Cortex of kidney (tissue), 1 donor: ENCODE measurements at places on chromosomes 4 and X.

GRCh38 chr4:158527516-158527915, 5.8 kb downstream of the RXFP1 start:
- no peak for DNase-seq

DNA sequence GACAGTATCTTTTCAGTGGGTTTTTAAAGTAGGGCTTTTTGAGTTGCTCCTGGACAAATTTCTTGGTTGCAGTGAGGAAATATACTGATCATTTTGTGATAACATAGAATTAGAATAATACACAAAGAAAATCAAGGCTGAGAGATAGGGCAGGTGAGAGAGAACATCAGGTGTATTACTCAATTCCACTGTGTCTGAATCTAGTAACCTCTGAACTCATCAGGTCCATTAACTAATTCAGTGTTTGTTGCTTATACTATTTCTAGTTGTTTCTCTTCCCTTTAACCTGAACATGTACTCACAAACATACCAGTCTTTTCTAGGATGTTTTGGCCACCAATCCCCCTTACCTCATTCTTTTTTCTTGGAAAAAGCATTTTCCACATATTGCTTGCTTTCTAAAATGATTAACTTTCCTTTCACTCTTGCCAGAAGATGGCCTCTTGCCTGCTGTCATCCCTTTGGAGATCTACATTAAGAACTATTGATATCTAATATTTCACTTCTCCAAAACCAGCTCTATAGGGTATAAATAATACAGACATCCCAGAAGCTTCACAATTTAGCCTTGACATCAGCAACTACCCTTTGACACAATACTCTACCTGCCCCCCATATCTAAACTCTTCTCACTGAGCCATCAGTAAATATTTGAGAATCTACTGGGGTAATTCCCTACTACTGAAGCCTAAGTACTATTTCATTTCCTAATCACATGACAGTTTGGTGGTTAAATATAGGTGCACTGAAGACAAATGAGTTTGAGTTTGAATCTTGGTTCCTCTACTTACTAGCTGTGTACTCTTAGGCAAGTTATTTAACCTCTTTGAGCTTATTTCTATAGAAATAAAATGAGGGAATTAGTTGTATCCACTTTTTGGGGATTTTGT, 470.8 kb upstream of the IGFBP7 start:
- DNase-seq, result no peak

DNA sequence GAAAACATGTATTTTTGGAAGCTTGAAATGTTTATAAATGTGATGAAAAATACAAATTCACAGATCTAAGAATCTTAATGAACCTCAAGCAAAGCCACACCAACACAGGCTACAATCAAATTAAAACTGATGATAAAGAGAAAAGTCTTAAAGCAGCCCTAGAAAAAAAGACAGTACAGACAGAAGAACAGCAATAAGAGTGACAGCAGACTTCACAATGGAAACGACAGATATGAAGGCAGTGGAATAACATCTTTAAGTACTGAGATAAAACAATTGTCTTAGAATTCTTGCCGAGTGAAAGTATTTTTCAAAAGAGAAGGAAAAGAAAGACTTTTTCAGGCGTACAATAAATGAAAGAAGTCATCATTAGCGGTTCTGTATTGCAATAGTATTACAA, 423.6 kb upstream of the LCORL start:
- DNase-seq, result no peak

DNA sequence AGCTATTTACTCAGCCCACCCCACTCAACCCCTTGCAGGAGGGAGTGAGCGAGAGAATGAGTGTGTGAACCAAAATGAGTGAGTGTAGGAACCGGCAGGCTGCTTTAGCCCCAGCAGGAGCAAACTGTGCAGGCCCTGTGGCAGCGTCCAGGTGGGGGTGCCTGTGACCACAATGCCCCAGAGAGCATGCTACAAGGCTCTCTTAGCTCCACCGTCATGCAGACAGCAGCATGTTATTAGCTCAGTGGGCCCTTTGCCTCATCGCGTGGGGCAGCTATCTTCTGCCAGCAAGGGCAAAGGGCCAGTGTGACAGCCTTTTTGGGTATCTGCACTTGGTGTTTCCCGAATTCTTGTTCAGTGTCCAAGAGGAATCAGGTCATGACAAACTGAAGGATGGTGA, 271.3 kb downstream of the GPM6A start:
- DNase-seq, result no peak

DNA sequence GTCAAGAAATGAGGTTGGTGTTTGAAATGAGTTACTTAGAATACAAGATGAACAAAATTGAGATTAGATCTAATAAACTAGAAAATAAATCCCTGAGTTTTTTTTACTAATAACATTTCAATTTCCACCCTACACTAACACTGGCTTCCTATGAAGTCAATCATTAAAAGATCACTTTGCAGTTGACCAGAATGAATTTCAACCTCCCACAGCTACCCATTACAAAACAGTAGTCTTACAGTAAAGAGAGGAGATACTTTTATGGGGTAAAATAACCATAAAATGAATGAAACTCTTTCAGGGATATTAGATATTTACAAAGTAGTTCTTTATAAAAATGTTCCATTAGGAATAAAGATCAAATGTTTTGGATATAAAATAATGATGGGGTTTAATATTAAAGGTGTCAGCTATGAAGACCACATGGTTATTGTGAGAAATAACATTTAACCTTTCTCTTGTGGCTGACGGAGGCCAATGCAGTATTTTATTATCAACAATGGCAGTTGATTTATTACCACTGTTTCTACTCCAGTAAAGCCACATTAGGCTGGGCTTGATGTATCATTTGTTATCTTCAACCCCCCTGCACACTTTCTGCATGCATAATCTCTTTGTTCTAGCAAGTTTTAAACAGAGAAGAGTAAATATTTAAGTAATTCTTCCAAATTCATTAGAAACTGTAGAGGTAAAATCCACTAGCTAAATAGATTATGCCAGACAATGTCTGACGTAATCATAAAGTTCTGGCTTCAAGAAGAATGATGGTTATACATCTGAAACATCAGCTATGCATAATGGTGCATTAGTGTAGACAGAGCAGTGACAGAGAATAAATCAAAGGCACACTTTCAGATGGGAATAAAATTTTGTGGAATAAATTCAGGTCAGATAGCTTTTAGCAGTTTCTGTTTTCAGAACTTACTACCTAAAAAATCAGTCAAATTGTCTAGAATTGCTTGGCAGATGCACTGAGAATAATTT, 516.6 kb downstream of the PCDH18 start:
- DNase-seq, result no peak
